A549 treated with CpdA at 1 μM for 4 hours (cell line): ENCODE measurements at places on chromosomes 7 and 10. TPM values are rescaled to one million over a fixed set of nuclear protein-coding genes. Genes with fewer than 3 reads are reported as not detected.

The CCDC126 gene
- 3.0 to 3.7 TPM (median 3.2 TPM) in 5 replicates for total RNA-seq

The VAX1 gene
- total RNA-seq, result 1.1 to 1.5 TPM (median 1.4 TPM) in 5 replicates

The LIPN gene
- not detected in 5 replicates for total RNA-seq

The OR2A12 gene
- not detected in 5 replicates for total RNA-seq

The GCK gene
- total RNA-seq, result 0.02 TPM in 1 of 5 replicates, not detected in the others

The GRM3 gene
- not detected in 5 replicates for total RNA-seq

The LYZL2 gene
- total RNA-seq, result not detected in 5 replicates

The ATG9B gene
- 0.64 to 0.97 TPM (median 0.86 TPM) in 5 replicates for total RNA-seq

The CREB5 gene
- total RNA-seq, result 3.6 to 5.1 TPM (median 4.0 TPM) in 5 replicates

The HOXA2 gene
- 0.82 to 1.4 TPM (median 1.0 TPM) in 5 replicates for total RNA-seq

The IL15RA gene
- total RNA-seq, result 3.3 to 4.5 TPM (median 3.8 TPM) in 5 replicates

The CALHM1 gene
- total RNA-seq, result not detected in 5 replicates

The SLC29A4 gene
- total RNA-seq, result 10.0 to 14.9 TPM (median 13.3 TPM) in 5 replicates

The ASCC1 gene
- total RNA-seq, result 30.2 to 41.3 TPM (median 31.6 TPM) in 5 replicates

The OIT3 gene
- 0.03 to 0.13 TPM (median 0.05 TPM) in 4 of 5 replicates, not detected in the other for total RNA-seq
